Sigmoid colon (tissue), 7 donors: ENCODE measurements at places on chromosomes 7 and 10. TPM values are rescaled to one million over a fixed set of nuclear protein-coding genes. Genes with fewer than 3 reads are reported as not detected.

ACBD7 gene
- polyA plus RNA-seq = not detected

HNRNPA2B1 gene
- polyA plus RNA-seq = 885 TPM

NRG3 gene
- polyA plus RNA-seq = not detected

DNA sequence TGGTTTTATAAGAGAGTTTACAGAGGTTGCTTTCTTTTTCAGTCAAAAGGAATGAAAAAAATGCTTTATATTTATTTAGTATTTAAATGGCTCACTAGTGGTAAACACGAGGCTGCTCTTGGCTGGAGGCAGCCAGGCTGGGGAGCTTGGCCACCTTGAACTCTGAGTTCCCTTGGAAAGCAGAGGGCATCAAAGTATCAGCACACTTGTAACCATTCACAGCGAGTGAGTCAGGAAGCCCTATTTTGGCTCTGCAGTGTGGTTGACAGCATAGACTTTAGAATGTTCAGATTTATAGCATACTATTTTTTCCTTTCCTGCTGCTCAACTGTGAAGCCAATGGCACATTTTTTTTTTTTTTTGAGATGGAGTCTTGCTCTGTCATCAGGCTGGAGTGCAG lies 51.6 kb downstream of the CYCS start:
- H3K4me3 ChIP-seq = no peak overlapping the region
- no peaks in the 10 kb centered on the region for H3K27me3 ChIP-seq
- H3K4me1 ChIP-seq = no peaks in the 10 kb centered on the region

GRCh38 chr7:72343991-72344390 lies 68.1 kb downstream of the CALN1 start:
- H3K4me3 ChIP-seq = no peak overlapping the region
- no peak for DNase-seq
- no peak overlapping the region for H3K27ac ChIP-seq
- H3K27me3 ChIP-seq = no peaks in the 10 kb centered on the region

GRCh38 chr10:131019696-131020095 lies 291.8 kb downstream of the TCERG1L start:
- H3K27me3 ChIP-seq = no peaks in the 10 kb centered on the region
- no peaks in the 10 kb centered on the region for H3K4me1 ChIP-seq
- H3K27ac ChIP-seq = no peak overlapping the region
- DNase-seq = peak; percentile 27
- H3K4me3 ChIP-seq = no peak overlapping the region

GRCh38 chr10:1364151-1364910 lies 308.1 kb downstream of the WDR37 start:
- H3K4me3 ChIP-seq = no peak overlapping the region
- H3K27ac ChIP-seq = no peak overlapping the region
- H3K27me3 ChIP-seq = no peaks in the 10 kb centered on the region
- H3K4me1 ChIP-seq = no peaks in the 10 kb centered on the region
- H3K36me3 ChIP-seq = no peaks in the 10 kb centered on the region
- DNase-seq = no peak

GRCh38 chr10:101120884-101121653 lies 10.0 kb upstream of the TLX1 start:
- peak overlapping the region; percentile 22 for H3K4me3 ChIP-seq
- no peak for DNase-seq
- H3K27me3 ChIP-seq = peaks cover 37% of the 10 kb centered on the region
- no peak overlapping the region for H3K27ac ChIP-seq
- no peaks in the 10 kb centered on the region for H3K36me3 ChIP-seq
